HS-5 (cell line): ENCODE measurements at places on chromosomes 3 and 15.

- no peak for DNase-seq
Observed at GRCh38 chr15:29379647-29380046, 110.0 kb upstream of the NSMCE3 start.

GRCh38 chr3:106065831-106066230 lies 197.0 kb upstream of the CBLB start:
- no peak for DNase-seq

DNA sequence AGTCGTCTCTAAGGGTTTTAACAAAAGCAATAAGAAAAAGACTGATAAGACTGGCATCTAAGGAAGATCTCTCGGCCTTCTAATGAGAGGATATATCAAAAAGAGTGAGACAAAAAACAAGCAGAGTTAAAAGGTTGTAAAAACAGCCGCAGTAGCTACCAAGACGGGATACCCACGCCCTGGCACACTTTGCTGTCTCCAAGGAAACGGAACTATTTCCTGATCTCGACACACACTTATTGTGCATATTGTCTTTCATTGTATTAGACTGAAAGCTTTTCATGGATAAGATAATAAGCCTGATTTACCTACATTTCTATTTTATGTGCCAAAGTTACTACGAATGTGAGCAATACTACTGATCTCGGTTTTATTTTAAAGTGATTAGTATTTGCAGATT lies 161.5 kb upstream of the MCTP2 start:
- no peak for DNase-seq

DNA sequence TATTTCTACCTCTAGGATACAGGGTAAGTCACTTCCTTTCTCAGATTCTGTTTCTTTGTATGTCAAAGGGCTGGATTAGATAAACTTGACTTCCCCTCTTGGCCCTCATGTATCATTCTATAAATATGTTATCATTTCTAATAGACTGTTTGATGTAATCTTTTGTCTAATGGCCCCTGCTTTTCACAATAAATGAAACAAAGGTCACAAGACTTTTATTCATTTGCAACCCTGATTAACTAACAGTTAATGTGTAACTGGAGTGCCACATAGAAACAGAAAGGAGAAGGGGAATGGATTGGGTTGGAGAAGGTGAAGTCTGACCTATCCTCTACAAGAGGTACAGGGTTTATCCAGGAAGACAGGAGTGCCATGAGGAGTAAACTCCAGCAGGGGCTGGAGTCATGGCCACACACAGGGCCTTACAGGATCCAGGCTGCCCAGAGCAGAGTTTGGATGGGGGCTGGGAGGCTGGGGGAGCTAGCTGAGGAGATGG lies 8.0 kb upstream of the B3GNT5 start:
- no peak for DNase-seq

- DNase-seq = no peak
Observed at GRCh38 chr3:188041895-188042294, 112.1 kb upstream of the LPP start.

GRCh38 chr3:188390343-188390718 lies 236.4 kb downstream of the LPP start:
- DNase-seq = no peak

DNA sequence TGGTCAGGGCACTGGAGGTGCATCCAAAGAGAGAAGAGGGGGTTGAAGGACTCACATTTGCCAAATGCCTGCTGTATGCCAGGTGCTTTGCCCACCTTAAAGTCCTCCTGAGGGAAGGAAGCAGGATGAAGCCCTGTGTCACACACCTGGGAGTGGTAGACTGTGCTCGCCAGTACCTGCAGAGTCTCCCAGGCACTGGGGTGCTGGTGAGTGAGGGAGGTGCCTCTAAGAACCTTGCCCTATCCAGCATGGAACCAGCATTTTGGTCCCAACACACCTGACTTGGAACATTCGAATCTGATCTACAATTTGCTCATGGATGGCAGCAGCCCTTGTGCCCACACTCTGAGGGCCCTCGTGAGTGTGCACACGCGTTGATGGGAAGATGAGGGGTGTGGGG lies 76.7 kb downstream of the SEC22A start:
- DNase-seq = no peak

DNA sequence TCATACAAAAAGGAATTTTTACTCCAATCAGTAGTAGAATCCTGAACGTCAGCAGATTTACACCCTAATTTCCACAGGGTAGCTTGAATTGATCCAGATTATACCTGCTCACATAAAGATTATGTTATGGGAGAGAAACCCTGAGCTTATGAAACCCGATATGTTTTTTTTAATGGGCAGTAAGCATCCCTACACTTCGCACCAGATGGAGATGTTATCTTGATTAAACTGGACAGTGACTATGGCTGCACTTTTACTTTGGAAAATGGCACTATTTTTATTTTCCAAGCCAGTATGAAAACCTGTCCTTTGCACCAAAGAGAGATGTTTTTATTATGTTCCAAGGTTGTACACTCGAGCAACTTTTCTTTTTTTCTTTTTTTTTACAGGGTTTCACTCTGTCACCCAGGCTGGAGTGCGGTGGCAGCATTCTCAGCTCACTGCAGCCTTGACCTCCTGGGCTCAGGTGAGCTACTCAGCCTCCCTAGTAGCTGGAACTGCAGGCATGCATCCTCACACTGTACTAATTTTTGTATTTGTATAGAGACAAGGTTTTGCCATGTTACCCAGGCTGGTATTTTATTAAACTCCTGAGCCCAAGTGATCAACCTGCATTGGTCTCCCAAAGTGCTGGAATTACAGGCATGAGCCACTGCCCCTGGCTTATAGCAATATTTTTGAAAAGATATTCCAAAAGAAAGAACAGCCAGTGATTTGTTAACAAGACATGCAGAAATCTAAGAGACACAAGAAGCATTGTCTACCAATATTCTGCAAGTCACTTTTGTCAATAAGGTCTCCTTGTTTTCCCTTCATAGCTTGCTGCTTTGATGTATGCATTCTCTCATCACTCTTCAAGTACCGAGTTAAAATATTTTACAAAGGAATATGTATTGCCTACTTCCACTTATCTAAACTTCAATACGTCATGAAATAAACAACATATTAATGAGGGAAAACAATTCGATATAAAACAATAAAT lies 1412.6 kb downstream of the ZPLD1 start:
- no peak for DNase-seq

DNA sequence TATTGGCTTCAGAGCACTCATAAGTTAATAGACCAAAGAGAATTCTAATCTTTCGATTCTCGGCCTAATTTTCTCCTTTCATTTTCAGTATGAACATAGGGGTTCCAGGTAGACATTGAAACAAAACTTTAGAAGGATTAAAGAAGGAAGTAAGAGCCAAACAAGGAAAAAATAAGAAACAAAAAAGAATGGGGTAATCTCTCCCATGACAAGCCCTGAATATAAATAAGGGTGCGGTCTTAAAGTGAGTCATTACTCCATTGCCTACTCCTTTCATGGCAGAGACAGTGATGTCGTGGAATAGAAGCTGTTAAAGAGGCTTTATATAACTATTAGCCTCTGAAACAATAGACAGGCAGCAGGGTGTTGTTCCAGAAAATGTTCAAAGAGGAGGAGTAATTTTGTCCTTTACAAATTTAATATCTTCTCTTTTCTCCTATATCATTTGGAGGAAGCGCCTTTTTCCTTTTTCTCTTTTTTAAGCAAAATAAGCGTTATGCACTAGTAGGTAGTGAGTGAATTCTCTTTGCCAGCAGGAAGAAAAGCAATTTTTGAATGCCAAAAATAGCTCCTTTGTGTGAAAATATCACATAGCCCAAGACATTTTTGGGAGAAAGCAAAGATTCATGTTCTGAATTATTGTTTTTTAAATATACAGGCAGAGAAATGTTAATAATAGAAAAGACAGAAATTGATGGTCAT lies 607.9 kb upstream of the KCNMB2 start:
- DNase-seq = no peak

DNA sequence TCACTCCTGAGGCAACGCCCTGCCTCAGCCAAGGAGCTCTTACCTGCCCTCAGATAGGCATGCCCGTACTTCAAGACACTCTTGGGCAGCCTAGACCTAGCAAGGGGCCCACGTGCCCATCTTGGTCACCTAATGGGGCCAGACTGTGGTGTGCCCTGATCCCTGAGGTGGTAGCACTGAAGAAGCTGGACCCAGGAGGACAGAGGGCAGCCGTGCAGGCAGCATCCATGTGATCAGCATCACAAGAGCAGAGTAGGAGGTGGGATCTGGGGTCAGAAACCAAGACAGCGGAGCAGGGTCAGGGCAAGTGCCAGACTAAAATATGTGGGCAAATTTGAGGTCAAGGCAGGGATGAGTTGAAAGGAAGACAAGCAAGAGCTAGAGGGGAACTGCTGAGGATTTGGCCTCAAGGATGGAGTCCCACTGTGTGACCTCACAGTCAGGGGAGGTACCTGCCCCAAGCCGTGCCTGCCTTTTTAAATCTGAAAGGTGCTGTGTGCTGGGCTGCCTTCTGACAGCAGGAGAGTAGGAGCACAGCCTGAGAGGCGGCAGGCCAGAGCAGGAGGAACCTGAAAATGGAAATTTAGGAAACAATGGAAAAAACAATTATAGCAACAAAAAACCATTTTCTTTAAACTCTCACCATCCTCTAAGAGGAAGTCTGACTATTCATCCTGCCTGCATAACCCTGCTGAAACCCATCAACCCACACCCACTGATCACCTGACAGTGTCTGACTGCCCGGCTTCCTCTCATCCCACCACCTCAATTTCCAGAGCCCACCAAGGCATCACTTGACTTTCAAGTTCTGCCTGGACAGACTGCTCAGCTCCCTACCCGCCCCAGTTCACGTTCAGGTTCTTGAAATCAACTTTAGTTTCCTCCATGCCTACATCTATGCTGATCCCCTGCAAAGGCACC lies 7.3 kb downstream of the ZBTB38 start:
- no peak for DNase-seq

DNA sequence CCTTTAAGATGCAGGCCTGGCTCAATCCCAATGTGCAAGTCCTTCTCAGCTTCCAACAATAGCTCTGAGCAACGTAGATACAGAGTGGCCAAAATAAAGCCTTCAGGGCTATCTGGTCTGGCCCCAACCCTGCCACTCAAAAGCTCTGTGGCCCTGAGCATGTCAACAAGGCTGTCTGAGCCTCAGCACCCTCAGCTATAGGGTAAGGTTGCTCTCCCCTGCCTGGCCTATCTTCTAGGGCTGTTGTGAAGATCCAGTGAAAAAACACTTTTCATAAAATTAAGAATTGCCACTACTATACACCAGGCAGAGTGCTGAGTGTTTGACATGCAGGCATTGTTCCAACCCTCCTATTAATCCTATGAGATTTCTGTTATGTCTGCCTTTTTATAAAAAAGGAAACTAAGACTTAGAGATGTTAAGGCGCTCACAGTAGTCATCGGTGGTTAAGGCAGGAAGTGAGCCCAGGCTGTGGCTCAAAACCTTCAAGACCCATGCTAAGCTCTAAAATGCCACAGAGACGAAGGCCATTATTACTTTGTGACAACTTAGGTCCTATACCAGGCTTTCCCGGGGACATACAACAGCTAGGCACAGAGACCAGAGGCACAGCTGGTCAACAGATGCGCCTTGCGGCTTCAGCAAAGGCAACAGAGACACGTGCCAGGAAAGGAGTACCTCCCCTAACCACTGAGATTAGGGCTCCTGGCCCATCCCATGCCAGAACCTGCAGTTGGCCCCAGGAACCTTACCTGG lies 5.1 kb downstream of the POLG start:
- DNase-seq = no peak

DNA sequence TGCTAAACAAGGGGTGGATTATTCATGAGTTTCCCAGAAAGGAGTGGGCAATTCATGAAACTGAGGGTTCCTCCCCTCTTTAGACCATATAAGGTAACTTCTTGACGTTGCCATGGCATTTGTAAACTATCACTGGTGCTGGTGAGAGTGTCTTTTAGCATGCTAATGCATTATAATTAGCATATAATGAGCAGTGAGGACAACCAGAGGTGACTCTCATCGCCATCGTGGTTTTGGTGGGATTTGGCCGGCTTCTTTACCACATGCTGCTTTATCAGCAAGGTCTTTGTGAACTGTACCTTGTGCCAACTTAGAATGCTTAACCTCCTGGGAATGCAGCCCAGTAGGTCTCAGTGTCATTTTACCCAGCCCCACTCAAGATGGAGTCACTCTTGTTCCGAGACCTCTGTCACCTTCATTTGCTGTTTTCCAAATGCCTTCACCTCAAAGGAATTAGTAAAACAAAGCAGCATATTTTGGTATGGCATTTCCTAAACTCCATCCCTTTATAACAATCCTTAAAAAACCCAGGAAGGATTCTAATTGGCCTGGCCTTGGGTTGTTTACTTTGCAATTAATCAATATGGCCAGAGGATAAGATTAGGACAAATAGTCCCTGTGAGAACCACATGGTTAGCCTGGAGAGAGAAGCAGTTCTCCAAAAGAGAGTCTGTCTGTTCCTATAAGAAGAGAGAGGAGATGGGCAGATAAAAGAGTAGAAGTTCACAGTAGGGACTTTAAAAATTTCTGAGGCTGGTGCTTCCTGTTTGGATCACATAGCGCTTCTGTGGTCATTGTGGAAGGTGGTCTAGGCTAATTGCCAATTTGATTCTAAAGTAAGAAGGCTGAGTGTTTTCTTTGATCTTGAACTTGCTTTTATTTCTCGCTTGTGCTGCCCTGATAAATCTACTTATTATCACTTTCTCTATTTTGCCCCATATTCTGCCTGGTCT lies 155.2 kb upstream of the EOMES start:
- no peak for DNase-seq
